ENCODE measurements at places on chromosomes 5 and 9.

DNA sequence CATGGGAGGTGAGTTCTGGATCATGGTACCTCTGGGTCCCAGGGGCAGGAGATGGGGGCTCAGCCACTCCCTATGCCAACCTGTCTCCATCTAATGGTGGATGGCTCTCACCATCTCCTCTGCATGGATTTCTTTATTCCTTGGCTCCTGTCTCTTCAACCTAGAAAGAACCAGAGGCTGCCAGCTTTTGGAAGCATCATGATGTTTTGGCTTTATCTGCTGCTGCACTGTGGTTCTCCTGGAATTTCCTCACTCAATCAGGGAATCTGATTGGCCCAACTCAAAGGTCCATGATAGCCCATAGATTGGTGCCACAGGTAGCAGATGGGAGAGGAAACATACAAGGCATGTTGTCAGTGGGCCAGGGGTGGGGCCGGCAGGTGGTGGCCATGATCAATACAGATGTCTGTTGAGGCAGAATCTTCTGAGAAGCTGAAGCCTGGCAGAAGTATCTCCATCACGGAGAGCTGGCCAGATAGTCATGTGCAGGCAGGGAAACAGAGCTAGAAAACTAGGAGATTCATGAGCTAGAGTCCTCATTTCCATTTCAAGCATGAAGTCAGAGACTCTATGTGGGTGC, 158.2 kb downstream of the MACROH2A1 start:
- no peak for DNase-seq

DNA sequence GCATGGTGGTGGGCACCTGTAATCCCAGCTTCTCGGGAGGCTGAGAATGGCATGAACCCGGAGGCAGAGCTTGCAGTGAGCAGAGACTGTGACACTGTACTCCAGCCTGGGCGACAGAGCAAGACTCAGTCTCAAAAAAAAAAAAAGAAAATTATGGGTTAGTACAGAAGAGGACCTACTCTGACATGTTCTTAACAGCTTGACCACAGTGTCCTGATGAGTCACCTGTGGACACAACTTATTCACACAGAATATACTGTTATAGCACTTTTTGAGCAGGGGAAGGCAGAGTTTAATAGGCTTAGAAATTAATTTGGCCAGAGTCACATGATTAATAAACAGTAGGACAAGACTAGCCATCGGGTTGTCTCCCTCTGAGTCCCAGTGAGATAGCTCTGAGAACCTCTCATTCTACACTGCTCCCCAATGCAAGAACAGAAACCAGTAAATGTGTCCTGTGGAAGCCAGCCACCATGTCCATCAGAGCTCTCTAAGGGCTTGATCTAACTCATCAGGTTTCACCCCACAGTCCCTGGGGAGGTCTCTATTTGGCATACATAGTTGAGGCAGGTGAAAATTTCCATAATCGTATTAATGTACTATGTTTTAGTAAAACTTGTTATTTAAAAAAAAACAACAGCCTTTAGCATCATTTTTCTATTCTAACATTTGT, 1077.9 kb upstream of the C9orf72 start:
- no peak for DNase-seq

GRCh38 chr9:37949576-37949975, 45.6 kb upstream of the SLC25A51 start:
- no peak for DNase-seq

DNA sequence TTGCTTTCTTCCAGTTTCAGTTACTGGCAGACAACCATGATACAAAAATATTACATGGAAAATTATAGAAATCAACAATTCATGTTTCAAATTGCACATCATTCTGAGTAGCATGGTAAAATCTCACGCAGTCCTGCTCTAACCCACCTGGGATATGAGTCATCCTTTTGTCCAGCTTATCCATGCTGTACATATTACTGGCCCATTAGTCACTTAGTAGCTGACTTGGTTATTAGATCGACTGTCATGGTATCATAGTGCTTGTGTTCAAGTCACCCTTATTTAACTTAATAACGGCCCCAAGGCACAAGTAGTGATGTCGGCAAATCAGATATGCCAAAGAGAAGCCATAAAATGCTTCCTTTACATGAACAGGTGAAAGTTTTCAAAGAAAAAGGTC, 41.2 kb downstream of the NADK2 start:
- no peak for DNase-seq

All from activated CD4-positive, alpha-beta T cell treated with anti-CD3 and anti-CD28 coated beads, Interleukin-2, Interleukin-6, amounts not matched to agents 100 ng/mL and 50 ng/mL, durations not matched to agents 16 hours and 8 hours (primary cell).